ENCODE measurements at places on chromosomes 6 and 20. TPM values are rescaled to one million over a fixed set of nuclear protein-coding genes. Genes with fewer than 3 reads are reported as not detected.

DNA sequence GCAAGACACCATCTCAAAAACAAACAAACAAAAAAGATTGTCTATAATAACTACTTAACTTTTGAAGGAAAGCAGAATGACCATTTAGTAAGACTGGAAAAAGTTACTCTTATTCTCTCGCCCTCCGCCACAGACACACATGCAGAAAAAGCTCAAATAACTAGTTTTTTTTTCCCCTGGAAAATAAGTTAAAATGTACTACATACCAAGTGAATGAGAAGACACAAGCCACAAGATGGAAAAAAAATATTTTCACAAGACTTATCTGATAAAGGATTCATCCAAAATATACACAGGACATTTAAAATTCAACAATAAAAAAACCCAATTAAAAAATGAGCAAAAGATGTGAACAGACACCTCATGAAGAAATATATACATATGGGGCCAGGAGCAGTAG lies 31.9 kb downstream of the NUDT3 start:
- DNase-seq, result peak; percentile 84

DNA sequence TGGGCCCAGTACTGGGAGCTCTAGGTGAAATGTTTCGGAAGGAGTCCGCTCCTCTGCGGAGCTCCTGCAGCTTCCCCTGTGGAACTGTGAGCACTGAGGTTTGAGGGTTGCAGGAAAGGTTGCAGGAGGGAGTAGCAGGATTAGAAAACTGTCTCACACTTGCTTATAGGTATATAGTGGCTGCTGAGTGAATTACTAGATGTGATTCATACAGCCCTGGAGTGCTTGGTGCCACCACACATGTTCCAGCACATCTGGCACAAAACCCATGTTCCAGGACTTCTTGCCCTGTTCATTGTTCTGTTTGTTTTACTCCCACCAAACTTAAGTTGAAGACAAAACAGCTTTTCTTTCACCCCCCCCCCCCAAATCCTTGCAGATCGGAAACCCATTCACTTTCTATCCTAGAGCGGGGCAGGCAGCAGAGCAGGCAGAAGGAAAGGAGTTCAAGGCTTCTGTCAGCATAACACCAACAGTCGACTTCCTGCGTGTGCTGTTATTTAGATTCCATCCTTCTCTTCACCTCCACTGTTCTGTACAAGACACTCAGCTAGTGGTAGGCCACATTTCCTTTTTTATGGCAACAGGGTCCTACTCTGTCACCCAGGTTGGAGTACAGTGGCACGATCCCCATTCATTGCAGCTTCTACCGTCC lies 669 bp upstream of the PEX6 start:
- peak; percentile 25 for DNase-seq

BTN1A1 gene
- total RNA-seq, result not detected

- no peak for DNase-seq
Observed at GRCh38 chr6:148548065-148548748, 198.6 kb upstream of the UST start.

CST5 gene
- 0.41 TPM for total RNA-seq

GRCh38 chr6:22888163-22888752 lies 318.9 kb downstream of the HDGFL1 start:
- DNase-seq, result peak; percentile 74

FAM217B gene
- 20.6 TPM for total RNA-seq

DNA sequence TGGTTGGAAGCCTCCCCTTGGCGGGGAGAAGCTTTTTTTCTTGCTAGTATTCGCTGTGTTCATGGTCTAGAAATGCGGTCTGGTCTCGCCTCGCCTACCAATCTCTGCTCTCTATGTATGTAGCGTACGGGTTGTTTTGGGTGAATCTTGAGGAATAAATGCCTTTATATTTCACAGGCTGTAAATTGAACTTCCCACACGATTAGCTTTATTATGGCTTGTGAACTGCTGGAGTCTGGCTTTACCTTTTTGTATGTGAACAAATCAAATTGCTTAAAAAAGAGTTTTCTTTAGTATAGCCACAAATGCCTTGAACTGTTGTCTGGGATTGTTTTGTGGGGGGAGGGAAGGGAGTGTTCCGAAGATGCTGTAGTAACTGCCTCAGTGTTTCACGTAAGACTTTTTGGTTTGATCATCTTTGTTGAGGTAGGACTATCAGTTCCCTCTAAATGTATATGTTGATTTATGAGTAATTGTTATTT lies 2.2 kb downstream of the INSM1 start:
- no peak for DNase-seq

DNA sequence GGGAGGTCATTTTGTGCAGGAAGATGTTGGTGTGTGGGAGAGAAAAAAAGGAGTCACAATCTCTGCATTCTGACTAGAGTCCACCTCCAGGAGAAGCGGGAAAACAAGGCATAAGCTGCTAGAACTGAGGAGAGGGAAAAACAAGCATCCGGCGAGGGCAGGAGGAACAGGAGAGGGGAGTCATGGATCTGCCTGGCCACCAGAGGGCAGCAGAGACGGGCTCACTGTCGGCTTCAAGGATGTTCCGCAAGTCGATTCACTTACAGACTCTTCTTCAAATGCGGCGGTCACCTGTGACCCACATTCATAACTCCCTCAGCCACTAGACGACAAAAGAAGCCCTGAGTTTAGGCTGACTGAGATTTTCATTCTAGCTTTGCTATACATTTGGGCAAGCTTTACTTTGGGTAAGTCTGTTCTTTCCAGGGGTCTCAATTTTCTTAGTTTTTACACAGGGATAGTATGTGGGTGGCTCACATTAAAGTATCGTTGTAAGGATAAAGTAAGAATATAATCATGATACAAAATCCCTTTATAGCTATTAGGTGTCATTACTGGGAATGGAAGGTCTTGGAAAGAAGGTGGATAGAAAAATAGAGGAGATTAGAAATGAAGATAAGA lies 6.6 kb upstream of the BTNL2 start:
- DNase-seq, result peak; percentile 30

GRCh38 chr6:22878324-22878701 lies 308.9 kb downstream of the HDGFL1 start:
- DNase-seq, result no peak

DNA sequence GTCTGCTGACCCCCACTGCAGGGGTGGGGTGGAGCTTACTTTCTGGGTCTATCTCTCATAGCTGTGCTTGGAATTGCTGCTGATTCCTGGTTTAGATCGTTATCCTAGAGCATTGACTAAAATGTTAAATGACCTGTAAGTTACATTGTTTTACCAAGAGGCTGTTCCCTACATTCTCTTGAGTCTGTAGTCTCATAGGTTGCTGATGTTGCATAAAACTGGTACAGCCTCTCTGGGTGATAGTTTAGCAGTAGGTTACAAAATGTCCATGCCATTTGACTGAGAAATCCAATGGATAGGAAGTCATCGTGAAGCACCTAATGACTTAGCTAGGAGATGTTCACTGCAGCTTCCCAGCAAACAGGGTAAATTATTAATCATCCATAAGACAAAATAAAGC lies 62.4 kb downstream of the TPD52L1 start:
- DNase-seq, result no peak

DNA sequence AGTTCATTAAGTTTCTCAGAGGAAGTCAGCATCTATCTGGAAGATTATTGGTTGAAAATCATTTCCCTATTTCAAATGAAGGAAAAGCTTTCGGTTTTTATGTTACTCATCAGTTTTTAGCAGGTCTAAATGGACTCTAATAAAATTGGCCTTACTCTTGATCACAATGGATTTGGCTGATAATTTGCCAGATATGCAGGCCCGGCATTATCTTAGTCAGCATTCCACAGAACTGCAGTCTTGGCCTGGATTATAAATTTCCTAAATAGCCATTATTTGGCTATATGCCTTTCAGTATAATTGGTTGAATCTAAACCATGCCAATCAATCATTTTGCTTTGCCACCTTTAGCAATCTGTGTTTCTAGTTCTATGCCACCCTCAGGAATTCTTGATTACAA lies 91.7 kb upstream of the KCNQ5 start:
- peak; percentile 33 for DNase-seq

DNA sequence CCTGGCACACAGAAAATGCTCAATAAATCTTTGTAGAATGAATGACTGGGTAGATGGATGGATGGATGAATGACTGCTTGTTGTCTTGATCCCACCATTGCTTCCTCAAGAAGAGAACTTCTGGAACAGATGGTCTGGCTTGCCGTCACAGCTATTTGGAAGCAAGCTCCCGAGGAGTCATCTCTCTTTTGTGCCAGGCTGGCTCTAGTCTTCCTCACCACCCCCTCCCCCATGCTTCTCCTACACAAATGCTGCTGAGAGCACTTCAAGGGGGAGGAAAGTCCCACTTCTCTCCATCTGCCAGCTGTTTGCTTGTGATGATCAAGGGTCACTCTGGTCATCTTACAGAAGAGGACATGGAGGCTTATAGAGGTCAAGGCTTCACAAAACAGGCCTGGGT lies 11.6 kb upstream of the KCNG1 start:
- DNase-seq, result no peak

DNA sequence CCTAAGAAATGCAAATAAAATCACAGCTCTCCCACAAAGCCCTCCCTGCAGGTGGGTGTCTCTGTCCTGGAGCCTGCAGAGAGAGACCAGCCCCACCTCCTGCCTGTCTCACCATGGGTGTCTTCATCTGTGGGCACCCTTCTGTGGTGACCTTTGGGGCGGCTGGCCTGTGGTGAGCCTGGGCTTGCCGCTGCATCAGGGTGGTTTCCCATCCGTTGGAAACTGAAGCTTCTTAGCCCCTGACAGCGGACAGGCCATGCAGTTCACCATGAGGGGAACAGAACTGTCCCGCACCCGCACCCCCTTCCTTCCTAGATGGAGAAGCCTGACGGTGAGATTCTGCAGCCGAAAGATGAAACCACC lies 42.3 kb upstream of the FRMD1 start:
- no peak for DNase-seq

SOX4 gene
- 94.9 TPM for total RNA-seq

- DNase-seq, result no peak
Observed at GRCh38 chr20:9509246-9509645, 5.1 kb upstream of the LAMP5 start.

DNA sequence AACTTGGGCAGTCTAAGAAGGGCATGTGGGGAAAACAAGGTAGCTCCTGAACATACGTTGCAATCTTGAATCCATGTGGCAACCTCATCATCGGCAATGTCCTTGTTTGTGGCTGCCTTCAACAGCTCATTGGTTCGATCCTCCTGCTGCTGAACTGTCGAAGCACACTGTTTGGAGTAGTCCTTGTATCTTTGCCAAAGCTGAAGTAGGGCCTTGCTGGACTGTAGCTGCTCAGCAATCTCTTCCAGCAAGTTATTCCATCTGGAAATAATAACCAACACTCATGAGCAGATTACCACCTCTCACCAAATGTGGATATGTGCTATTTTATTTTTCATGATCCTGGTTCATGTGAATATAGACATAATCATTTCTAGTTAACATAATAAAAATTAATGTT lies 413.3 kb downstream of the ESR1 start:
- DNase-seq, result no peak

DNA sequence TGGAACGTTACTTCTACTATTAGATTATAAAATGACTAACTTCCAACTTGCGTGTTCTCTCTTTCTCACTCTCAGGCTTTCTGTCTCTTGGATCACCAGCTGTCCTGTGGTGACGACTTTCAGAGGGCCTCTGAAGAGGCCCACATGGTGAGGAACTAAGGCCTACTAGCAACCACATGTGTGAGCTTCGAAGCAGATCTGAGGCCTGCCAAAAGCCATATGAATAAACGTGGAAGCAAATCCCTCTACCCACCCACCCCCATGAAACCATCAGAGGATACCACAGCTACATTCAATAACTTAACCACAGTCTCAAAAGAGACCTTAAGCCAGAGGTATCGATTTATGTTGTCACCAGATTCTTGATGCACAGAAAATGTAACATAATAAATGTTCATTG lies 13.5 kb upstream of the BMP5 start:
- DNase-seq, result no peak

SLC22A23 gene
- total RNA-seq, result 5.7 TPM
